ENCODE measurements at places on chromosomes 13 and 19.

GRCh38 chr19:12092065-12092867 is 27.7 kb downstream of the ZNF844 start:
- peak; percentile 96 for DNase-seq

DNA sequence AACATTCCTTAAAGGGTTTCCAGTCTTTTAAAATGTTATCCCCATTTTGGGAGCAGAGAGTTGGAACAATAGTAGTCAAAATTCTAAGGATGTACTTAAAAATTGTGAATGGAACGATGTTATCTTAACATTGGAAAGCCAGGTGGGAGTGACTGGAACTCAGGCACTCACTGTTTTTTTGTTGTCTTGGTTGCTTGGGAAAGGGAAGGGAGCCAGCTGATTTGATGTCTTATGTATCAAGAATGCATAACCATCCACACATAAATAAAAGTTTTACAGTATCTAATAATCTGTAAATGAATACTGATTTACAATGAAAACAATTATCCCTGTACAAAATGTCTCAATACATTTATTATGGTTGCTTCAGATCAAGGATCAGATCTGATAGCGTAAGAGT is 88.7 kb downstream of the SLC10A2 start:
- DNase-seq, result no peak

DNA sequence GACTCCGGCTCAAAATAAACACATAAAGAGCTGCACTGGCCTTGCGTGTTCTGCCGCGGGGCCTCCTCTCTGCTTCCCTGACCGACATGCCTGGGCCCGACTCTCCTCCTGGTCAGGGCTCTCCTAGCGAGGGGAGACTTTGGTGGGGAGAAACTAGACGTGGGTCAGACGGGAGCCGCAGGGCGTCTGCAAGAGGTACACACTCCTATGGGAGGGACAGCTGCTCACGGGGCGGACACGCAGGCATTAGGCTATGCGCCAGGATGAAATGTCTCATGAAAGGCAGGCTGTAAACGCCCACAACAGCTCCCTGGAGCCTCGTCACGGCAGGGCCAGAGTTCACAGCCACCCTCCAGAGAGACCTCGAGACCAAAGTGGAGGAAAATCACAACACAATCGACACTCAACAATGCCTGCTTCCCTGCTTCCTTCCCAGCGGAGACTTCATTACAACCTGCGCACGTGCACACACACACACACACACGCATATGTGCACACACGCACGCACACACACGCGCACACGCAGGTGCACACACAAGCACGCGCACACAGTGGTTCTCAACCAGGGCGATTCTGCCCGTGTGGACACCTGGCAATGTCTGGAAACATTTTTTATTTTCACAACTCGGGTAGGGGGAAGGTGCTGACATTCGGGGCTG is 5.8 kb downstream of the SLC39A3 start:
- DNase-seq, result no peak

DNA sequence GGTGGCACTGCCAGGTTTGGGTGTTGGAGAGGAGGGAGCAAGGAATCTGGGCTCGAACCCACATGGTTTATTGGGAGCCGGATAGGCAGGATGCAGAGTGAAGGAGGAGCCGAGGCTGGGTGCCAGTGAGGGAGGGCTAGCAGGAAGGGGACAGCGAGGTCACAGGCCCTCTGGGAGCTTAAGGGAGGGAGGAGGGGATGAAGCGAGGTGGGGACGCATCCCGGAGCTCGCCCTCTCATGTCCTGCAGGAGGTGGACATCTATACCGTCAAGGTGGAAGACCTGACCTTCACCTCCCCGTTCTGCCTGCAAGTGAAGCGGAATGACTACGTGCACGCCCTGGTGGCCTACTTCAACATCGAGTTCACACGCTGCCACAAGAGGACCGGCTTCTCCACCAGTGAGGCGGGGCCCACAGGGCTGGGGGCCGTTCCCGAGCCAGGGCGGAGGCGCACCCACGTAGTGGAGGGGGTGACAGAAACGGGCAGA is 3.5 kb upstream of the ADM5 start:
- DNase-seq, result no peak

GRCh38 chr13:72489751-72490150 is 237.7 kb downstream of the MZT1 start:
- no peak for DNase-seq

DNA sequence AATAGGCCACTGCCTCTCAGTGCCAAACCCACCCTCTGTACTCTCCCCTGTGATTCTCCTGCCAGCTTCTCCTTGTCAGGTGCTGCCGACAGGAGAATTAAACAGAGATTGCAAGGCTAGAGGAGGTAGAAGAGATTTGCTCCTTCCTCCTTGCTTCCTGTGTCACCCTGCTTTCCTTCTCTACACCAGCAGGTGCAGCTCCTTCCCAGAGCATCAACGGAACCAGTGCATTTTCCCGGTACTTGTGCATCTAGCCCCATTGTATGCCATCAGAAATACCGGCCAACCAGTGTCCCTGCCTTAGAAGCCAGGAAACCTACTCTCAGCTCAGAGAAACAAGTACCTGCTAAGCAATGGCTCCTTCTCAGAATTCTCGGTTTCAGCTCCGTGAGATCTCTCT is 253.2 kb downstream of the SUCLA2 start:
- no peak for DNase-seq

- no peak for DNase-seq
Observed at GRCh38 chr13:97321616-97322321, 99.6 kb downstream of the MBNL2 start.

DNA sequence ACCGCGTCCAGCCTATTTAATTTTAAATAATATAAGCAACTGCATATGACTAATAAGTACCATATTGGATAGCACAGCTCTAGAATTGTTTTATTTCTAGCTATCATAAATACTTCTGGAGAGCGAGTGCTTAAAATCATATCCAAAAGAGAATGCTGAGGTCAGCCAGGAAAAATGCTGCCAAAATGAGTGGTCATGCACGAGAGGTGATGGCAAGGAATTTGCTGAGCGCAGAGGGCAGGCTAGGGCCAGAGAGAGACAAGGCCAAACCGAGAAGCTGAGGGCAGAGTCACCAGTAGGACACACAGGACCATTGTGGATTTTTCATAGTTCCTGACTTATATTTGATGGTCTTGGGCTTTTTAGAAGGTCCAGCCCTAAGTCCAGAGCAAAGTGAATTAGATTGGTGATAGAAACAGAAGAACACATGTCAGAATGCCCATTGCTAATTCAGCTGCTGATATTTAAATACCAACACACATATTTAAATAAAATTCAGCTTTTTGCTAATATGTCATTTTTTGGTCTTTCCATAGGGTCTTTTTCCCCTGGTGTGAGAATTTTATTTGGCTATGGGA is 33.6 kb upstream of the UBL3 start:
- DNase-seq, result no peak

Data from AG08395 (cell line).